ENCODE measurements at places on chromosomes 7 and 10.

DNA sequence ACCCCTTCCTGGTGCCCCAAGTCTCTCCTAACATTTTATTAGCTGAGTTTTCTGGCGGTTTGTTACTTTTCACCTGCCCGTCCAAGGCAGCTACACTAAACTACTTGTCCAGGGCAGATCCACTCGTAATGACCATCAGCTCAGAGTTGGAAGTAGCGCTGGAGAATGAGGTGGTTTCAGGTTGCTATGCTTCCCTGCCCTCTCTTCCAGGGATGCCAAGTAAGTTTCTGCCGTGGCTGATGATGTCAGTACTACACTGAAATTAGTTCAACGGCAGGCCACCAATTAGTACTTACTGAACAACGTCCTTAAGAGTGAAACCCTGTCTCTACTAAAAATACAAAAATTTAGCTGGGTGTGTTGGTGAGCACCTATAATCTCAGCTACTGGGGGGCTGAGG, 55.2 kb downstream of the DIP2C start:
- DNase-seq: no peak

DNA sequence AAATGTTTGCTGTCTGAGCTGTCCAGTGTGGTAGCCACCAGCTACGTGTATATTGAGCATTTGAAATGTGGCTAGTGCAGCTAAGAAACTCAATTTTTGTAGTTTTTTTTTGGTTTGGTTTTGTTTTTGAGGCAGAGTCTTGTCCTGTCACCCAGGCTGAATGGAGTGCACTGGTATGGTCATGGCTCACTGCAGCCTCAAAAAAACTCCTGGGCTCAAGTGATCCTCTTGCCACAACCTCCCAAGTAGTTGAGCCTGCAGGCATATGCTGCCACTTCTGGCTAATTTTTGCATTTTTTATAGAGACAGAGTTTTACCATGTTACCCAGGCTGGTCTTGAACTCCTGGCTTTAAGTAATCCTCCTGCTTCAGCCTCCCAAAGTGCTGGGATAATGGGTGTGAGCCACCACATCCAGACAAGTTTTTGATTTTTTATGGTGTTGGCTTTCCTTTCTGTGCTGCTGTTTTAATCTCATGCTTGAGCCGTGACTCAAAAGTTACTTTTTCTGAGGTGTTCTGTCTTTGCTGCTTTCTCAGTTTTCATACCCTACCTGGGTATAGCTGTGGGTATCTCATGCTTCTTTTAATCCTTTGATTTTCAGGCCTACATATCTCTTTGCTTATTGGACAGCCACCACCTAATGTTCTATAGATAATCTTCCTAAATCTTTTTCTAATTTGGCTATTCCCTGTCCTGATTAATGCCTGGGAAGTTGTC, 16.0 kb downstream of the WAC start:
- DNase-seq: no peak

DNA sequence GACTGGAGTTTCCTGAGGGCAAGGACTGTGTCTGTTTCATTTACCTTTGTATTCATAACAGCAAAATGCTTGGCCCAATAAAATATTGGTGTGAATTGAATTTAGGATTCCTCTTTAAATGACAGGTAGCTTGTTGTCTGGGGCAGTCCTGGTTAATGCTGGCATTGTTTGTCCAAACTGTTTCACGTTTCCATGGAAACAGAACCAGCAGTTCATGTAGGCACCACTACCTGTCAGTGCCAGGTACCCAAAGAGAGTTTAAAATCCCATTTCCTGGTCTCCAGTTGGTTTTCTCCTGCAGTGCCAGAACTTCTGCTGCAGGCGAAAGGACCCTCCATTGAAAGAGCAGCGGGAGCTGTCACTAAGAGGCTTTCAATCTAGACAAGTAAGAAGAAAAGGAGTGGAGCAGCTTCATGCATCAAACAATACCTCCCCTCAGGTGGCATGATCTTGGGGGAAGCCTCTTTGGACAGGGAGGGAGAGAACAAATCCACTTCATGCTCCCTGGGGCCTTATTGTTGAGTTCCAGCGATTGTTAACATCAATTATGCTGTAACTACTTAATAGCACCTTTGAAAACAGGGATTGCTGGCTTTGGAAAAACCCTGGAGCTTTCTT, 109.6 kb downstream of the KIF20B start:
- DNase-seq: no peak

DNA sequence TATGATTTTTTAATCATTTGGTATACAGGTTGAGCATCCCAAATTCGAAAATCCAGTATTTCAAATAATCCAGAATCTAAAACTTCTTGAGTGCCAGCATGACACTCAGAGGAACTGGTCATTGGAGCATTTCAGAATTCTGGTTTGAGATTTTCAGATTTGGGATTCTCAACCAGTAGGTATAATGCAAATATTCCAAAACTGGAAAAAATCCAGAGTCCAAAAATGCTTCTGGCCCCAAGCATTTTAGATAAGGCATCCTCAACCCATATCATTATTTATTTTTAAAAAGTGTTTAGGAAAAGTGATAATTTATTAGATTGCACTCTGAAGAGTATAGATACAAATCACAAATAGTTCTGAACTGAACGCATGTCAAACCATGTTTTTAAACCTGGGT, 120.7 kb downstream of the VPS50 start:
- no peak for DNase-seq

DNA sequence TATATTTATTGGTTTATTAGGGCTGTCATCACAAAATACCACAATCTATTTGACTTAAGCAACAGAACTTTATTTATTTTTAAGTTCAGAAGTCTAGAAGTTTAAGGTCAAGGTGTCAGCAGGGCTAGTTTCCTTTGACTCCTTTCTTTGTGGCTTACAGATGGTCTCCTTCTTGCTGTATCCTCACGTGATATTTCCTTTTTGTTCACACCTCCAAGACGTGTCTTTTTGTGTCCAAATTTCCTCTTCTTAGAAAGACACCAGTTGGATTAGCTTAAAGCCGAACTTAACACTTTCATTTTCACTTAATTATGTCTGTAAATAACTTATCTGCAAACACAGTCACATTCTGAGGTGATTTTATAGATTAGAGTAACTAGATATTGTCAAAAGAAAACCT, 631.4 kb upstream of the POT1 start:
- peak; percentile 39 for DNase-seq

DNA sequence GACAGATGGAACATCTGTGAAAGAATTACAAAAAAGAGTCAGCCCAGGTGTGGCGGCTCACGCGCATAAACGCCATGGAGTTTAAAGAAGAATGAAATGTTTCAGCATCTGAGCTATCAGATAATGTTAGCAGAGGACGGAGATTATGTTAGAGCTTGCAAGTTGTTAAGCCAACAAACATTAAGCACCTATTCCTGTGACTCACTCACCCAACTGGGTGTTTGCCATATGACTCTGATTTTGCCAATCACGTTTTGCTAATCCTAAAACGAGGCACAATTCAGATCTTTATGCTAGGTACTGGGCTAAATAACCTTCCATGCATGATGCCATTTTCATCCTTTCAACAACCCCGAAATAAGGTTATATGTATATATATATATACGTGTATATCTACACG, 29.0 kb upstream of the CCNY start:
- DNase-seq: no peak

GRCh38 chr7:52501696-52502095, 533.7 kb upstream of the POM121L12 start:
- no peak for DNase-seq

DNA sequence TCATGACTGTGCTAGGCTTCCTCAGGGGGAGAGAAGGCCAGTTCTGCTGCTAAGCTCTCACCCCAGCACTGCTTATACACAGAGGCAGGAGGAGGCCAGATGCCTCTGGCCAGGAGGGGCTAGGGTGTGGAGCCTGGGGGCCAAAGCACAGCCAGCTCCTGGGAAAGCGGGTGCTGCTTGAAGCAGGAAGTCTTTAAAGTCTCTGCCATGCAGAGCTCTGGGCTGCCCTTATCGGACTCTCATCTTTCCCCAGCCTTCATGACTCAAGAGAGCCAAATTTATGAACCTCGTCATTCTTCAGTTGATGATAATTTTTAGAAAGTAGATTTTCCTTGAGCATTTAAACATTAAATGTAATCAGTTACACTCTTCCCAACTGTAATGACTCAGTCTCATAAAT, 11.2 kb upstream of the TSPAN14 start:
- DNase-seq: no peak

Data from Kasumi-1 (cell line).